ENCODE measurements at places on chromosomes 11 and 22. TPM values are rescaled to one million over a fixed set of nuclear protein-coding genes. Genes with fewer than 3 reads are reported as not detected.

DNA sequence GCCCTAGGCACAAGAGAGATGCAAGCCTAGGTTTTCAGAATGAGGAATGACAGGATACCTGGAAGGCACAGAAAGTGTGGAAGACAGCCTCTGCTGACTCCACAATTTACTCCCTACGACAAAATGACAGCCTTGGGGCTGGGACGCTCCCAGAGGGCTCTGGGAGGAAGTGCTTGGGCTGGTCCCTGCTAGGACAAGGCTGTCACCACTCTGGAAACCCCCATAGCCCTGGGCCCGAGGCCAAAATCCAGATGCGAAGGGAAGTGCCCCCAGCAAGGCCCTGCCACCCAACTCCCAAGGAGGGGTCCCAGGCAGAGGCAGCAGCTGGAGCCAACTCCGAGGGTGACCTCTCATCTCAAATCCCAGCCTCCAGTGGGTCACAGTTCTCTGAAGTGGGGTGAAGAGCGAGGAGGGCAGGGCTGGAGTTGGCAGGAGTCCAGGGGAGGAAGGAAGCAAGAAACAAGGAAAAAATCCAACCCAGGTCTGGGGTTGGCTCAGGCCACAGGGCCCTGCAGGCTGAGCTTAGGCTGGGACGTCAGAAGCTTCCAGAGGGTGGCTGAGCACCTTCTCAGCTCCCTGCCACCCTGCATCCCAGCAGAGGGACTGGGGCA is 6.3 kb upstream of the CDC42EP2 start:
- DNase-seq: peak; percentile 40

- DNase-seq: no peak
These were observed 20.0 kb downstream of the CTSC start for GRCh38 chr11:88317536-88317935.

DNA sequence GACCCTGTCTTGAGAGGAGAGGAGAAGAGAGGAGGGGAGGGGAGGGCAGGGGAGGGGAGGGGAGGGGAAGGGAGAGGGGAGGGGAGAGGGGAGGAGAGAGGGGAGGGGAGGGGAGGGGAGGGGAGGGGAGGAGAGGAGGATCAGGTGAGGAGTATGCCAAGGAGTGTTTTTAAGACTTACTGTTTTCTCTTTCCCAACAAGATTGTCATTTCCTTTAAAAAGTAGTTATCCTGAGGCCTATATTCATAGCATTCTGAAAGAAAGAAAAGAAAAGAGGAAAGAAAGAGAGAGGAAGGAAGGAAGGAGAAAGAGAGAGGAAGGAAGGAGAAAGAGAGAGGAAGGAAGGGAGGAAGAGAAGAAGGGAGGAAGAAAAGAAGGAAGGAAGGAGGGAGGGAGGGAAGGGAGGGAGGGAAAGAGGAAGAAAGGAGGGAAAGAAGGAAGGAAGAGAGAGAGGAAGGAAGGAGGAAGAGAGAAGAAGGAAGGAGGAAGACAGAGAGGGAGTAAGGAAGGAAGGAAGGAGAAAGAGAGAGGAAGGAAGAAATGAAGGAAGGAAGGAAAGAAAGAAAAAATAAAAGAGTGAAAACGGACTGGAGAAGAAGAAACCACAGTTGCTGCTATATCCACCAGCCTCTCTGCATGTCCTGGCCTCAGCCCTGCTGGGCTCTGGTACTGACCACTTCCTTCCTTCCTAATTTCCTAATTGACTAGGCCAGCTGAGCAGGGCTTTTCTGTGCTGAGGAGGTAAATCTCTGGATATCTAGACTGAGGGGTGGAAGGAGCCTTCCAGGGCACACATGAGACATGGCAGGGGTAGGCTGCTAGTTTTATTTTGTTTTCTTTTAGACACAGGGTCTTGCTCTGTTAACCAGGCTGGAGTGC is 1.1 kb upstream of the SAA1 start:
- DNase-seq: no peak

Gene AIFM3
- total RNA-seq: not detected

GRCh38 chr11:36741515-36741914 is 143.5 kb upstream of the RAG2 start:
- peak; percentile 40 for DNase-seq

Gene CRYBB2
- total RNA-seq: not detected

DNA sequence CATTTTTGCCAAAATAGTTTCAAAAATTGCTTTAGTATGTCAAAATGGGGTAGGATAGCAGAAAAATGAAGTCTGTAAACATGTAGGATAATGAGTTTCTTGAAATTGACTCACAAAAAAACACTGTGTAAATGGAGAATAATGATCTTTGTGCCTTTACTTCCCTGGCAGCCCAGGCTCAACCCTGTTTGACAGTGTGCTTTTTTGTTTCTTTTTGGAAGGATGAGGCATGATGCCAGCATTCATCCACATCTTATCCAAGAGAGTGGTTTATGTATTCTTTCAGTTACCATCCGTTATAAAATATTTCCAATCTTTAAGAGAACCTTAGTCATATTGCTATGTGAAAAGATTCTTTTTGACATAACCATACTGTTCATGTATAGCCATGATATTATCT is 70.6 kb downstream of the ARHGAP42 start:
- DNase-seq: no peak

GRCh38 chr22:44573451-44573850 is 75.4 kb upstream of the RTL6 start:
- peak; percentile 11 for DNase-seq

Gene ADSL
- total RNA-seq: 17.0 TPM

Gene TCN2
- 11.9 TPM for total RNA-seq

Gene OR4A16
- not detected for total RNA-seq

DNA sequence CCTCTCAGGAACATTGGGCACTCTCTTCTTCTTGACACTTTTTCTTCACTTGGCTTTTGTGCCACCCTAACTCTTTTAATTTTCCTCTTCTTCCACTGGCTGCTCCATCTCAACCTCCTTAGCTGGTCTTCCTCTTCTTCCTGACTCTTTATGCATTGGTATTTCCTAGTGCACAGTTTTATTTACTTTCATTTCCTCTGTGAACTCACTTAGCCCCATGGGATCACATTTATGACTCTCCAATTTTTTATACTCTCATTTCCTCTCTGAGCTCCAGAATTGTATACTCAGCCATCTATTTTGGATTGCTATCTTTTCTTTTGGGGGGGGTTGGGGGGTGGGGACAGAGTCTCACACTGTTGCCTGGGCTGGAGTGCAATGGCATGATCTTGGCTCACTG is 38.5 kb upstream of the LARGE1 start:
- no peak for DNase-seq

GRCh38 chr11:36278531-36279282 is 10.5 kb downstream of the COMMD9 start:
- peak; percentile 50 for DNase-seq

DNA sequence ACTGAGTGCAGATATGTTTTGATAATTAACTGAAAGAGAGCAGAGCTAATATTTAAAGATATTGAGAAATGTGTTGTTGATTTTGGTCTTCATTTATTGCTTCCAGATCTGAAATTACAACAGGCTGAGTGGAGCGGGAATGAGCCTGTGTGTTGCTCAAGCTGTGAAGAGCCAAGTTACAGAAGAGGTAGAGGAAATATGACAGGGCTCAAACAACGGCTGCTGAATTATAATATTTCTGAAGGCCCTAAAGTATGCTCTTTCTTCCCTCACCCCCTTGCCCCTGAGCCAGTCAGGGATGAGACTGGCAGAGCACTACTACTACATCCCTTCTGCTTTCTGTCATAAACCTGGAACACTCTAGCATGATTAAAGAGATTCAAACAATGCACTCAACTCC is 115.6 kb downstream of the FANCF start:
- no peak for DNase-seq

- DNase-seq: no peak
These were observed 143.7 kb downstream of the TYR start for GRCh38 chr11:89321401-89321800.

Gene KCNE3
- total RNA-seq: 11.7 TPM

Gene C11orf86
- total RNA-seq: not detected

DNA sequence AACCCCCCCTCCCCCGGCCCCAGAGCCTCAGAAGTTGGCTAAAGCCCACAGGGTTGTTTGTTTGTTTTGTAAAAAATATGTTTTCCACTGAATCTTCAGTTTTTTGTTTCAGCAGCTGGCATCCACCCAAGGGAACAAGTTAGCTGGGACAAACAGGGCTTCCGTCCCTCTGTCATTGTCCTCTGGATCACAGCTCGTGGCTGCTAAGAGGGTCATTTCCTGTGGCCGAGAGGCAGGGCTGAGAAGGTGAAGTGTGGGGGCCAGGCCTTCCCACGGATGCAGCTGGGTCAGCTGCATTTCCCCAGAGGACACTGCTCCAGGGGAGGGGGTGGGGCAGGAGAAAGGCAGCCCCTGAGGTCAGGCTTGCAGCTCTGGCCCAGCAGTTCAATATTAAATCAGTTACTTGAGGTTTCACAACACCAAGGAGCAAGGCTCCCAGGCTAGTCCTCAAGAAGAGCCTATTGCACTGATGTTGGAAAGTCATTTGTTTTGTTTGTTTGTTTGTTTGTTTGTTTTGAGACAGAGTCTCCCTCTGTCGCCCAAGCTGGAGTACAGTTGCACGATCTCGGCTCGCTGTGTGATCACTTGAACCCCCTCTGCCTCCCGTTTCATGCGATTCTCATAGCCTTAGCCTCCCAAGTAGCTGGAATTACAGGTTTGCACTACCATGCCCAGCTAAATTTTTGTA is 34.4 kb upstream of the SMTN start:
- peak; percentile 28 for DNase-seq

Gene OR51G2
- not detected for total RNA-seq

Gene UBTFL1
- not detected for total RNA-seq

Gene ROBO4
- 49.6 TPM for total RNA-seq

Gene CDC42EP2
- total RNA-seq: 15.1 TPM

All from stomach (tissue), 19 donors.